ENCODE measurements at places on chromosomes 7 and 10. TPM values are rescaled to one million over a fixed set of nuclear protein-coding genes. Genes with fewer than 3 reads are reported as not detected.

Gene NUTM2E
- total RNA-seq: 0.27 TPM

Gene CNTNAP2
- total RNA-seq: not detected

Gene RP9
- total RNA-seq: 19.2 TPM

Gene DEPP1
- total RNA-seq: 0.34 TPM

Gene ANXA8L1
- total RNA-seq: not detected

Gene PLAU
- total RNA-seq: 0.16 TPM

Gene EPDR1
- 1.8 TPM for total RNA-seq

Gene IFIT2
- 43.5 TPM for total RNA-seq

Gene FLNC
- total RNA-seq: 0.18 TPM

DNA sequence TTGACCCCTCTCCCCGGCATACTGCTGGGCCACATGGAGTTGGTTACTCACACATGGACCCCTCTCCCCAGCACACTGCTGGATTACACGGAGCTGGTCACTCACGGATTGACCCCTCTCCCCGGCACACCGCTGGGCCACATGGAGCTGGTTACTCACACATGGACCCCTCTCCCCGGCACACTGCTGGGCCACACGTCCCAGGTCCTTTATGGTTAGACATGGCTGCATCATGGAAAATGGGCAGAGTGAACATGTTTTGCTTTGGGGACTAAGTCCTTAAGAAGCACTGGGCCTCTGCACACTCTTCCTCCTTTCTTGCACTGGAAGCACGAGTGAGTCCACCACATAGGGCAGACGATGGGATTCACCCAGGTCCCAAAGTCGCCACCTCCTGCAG, 102.1 kb upstream of the SHH start:
- DNase-seq: no peak

DNA sequence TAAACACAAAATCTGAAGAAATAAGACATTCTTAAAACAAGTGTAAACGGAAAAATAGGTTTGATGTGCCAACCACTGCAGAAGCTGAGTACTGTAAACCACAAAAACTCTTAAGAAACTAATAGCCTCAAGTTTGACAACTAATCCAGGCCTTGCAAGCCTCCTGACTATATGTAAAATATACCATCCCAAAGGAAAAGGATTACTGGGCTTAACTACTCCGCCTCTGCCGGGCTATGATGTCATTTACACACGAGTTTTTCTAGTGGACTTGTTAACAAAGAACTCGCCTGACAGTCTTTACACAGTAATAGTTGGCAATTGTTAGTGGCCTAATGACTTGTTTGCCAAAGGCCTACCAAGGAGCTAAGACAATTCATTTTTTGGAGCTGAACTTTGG, 2.1 kb downstream of the KIF5B start:
- no peak for DNase-seq

DNA sequence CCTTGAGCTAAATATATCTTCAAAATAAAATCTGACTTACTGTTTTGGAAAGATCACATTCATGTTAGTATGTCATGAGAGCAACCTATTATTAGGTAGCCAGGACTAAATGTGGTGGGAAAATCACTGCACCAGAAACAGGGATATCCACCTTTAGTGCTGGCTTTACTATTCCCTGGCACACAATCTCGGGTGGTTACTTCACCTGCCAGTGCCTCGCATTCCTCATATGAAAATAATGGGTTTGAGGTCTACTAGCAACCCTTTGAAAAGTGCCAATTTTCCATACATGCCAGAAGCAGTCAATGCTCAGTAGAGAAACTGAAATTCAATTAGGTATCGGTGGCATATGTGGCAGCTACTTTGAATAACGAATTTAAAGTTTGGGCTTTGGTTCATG, 36.8 kb downstream of the PTN start:
- no peak for DNase-seq

DNA sequence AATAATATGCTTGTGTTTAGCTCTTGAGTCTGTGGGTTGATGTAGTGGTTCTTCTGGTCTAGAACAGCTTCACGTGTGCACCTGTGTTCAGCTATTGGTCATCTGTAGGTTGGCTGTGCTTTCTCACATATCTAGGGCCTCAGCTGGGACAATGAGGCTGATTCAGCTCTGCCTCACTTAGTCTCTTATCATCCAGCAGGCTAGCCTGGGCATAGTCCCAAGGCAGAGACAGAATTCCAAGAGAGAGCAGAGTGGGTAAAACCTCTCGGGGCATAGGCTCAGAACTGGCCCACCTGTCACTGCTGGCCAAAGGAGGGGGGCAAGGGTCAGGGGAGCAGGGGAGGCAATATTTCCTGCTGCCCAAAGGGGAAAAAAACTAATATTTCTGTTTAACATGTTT, 32.0 kb upstream of the MXI1 start:
- no peak for DNase-seq

DNA sequence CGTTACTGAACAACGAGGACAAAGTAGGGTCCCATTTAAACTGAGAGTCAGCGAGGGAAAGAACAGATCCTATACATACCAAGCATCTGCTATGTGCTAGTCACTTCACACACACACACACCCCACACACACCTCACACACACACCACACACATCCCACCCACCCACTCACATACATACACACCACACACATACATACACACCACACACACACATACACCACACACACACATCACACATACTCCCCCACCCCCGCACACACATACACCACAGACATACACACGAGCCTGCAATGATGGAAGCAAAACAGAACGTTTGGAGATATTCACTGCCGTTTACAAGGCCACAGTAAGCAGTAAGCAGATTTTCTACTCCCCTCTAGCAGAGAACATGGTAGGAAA, 607 bp upstream of the GRB10 start:
- no peak for DNase-seq

DNA sequence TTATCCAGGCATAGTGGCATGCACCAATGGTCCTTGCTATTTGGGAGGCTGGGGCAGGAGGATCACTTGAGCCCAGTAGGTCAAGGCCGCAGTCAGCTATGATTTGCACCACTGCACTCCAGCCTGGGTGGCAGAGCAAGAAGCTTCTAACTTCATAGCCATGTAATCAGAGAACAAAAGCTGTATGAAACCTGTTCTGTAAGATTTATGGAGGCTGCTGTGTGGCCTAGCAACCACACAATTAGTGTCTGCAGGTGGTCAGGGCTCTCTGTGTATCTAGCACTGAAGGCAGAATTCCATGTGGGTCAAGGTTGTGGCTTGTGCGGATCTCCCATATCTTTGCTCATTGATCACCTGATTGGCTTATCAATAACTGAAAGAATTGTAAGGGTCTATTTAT, 221.5 kb upstream of the FOXK1 start:
- no peak for DNase-seq

DNA sequence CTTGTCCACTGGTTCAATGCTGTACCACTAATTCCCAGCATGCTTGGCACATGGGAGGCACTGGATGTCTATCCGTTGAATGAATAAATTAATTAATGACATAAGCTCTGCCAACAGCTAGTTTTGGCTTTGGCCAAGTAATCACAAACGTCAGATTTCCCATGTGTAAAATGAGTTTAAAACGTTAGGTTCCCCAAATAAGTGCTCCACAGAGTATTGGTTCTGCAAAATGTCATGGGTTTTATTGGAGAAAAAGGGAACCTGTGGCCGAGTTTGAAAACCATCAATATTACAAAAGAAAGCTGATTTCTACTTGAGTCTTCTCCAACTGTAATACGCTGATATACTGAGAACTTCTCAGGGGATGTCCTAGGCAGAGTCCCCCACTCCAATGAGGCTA, 23.2 kb downstream of the ELMO1 start:
- DNase-seq: no peak

- DNase-seq: no peak
Observed at GRCh38 chr10:132273966-132274365, 33.8 kb downstream of the STK32C start.

DNA sequence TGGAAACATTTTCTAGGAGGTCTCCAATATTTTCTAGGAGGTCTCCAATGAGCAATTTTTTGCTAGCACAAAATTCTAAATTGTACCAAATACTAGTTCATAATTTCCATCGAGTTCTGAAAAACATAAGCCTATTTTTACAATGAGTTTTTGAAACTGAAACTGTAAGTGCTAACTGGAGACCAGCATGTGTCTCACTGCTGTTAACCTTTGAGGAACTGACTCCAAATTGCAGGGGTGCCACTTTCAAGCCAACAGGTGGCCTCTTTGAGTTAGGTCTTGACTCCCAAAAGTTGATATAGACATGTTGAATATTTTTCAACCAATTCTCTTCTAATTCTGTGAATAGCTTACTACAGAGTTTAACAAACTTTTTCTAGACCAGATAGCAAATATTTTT, 58.8 kb downstream of the CAV1 start:
- peak; percentile 47 for DNase-seq

- DNase-seq: peak; percentile 30
Observed at GRCh38 chr10:48802611-48803071, 118.0 kb downstream of the WDFY4 start.

DNA sequence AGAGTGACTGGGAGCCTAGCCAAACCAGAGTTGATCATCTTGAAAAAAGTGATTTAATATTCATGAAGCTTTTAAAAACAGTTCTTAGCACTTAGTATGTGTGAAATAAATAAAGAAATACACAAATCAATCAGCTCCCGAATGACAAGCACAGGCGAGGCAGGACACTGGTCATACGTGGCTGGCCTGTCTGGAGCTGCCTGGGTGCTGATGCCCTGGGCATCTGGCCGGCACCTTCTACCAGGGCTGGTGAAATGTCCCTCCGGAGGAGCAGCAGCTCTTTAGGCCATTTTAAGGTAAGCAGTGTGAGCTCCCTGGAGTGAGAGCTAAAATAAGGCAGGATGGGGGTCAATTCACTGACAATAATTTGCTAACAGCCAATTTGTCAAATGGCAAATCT, 23.7 kb downstream of the IL15RA start:
- no peak for DNase-seq

DNA sequence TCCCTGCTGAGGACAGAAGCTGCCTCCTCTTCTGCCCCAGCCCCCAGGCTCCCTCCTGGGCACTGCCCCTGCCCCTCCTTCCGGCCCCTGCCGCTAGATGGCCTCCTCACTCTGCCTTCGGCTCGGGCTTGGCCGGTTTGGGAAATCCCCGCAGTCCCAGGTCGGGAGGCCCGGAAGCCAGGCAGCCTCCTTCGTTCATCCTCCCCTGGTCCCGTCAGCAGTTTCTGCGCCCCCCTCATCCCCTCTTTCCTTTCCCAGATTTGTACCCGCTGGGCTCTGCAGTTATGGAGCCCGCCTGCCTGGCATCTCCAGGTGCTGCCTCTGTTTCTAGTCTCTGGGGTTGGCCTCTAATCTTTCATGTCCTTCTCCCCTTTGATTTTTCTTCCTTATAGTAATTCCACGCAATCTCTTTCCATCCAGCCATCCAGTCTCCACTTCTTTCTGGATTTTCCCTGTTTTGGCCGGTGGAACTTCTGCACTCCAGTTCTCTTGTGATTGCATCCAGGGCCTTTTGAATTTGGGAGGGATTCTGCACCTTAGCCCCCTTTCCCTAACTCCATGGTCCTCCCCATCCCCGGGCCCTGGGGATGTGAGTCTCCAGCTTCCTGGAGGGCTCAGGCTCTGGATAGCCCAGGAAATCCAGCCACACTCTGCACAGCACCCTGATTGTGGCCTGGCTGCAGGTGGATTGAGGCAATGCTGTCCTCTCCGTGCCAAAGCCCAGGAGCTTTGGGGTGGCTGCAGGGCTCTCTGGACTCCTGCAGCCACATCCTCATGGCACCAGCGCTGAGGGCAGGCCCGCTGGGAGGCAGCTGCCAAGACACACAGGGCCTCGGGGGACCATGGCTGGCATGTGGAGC, 3.3 kb upstream of the SHH start:
- peak; percentile 89 for DNase-seq

GRCh38 chr10:93152136-93152535, 78.4 kb downstream of the CYP26A1 start:
- DNase-seq: no peak

- peak; percentile 54 for DNase-seq
Observed at GRCh38 chr7:50832744-50833143, 50.0 kb upstream of the GRB10 start.

DNA sequence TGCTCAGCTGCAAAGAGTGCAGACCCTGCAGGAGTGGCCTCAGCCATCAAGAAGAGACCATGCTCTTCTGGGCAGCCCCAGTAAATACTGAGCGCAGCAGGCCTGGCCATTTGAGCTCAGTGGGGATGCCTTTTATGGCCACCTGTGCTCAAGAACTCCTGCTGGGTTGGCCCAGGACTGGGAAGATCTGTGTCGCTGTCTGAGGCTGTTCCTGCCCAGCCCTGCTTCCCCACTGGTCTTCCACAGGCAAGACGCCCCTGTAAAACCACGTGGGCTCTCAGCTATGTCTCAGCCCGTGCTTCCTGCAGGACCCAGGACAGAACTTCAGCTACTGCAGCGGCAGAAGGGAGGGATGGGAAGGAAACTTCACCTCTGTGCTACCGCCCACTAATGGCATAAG, 10.5 kb upstream of the PPIF start:
- no peak for DNase-seq

DNA sequence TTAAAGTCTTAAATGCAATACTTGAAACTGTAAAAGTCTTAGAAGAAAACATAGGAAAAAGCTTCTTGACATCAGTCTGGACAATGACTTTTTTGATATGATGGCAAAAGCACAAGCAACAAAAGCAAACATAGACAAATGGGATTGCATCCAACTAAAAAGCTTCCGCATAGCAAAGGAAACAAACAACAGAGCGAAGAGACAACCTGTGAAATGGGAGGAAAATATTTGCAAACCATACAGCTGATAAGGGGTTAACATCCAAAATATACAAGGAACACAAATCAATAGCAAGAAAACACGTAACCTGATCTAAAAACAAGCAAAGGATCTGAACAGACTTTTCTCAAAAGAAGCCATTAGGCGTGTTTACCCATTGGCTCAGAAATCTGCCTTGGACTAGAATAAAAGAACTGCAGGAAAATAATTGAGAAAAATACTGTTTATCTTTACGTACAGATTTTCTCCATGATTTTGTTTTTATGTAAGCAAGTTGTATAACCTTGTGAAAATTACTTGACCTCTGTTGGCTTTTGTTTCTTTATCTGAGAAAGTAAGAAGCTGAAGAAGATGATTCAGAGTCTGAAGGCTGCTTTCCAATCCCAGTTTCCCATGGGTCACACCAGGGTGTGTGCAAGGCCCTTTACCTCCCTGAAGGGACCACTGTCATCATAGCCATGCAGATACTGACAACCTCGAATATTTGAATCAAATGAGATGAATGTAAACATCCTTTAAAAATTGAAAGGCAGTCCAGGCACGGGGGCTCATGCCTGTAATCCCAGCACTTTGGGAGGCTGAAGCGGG, 99.1 kb upstream of the LANCL2 start:
- DNase-seq: no peak

GRCh38 chr10:128345353-128345752, 219.1 kb upstream of the MKI67 start:
- DNase-seq: no peak

DNA sequence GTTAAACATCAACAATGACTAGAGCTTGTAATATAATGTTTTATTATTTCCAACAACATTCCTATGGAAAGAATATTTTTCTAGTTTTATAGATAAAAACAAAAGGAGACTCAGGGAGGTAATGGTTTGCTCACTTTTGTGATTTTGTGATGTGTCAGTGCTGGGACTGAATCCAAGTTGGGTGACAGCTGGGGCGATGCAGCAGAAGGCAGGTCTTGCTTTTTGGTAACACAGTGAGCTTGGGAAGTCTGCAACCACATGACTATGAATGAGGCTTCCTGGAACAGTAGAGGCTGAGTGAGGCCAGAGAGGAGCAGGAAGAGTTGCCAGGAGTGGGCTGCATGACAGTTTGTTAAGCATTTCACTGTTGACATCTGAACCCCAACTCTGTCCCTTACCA, 4.9 kb upstream of the YKT6 start:
- DNase-seq: no peak

All from activated CD4-positive, alpha-beta T cell treated with anti-CD3 and anti-CD28 coated beads for 36 hours (primary cell).